Karpas-422 (cell line): ENCODE measurements at places on chromosomes 11 and 22.

- no peak for DNase-seq
Measured at GRCh38 chr22:29148036-29148435, 57.7 kb upstream of the EMID1 start.

DNA sequence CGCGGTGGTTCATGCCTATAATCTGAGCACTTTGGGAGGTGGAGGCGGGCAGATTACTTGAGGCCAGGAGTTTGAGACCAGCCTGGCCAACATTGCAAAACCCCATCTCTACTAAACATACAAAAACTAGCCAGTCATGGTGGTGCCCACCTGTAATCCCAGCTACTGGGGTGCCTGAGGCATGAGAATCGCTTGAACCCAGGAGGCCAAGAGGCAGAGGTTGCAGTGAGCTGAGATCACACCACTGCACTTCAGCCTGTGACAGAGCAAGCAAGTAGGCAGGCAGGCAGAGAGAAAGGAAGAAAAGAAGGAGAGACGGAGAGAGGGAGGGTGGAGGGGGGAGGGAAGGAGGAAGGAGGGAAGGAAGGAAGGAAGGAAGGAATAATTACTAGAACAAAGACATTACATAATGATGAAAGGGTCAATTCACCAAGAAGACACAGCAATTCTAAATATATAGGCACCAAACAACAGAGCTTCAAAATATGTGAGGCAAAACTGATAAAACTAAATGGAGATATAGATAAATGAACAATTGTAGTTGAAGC lies 13.8 kb upstream of the CLDN5 start:
- no peak for DNase-seq

DNA sequence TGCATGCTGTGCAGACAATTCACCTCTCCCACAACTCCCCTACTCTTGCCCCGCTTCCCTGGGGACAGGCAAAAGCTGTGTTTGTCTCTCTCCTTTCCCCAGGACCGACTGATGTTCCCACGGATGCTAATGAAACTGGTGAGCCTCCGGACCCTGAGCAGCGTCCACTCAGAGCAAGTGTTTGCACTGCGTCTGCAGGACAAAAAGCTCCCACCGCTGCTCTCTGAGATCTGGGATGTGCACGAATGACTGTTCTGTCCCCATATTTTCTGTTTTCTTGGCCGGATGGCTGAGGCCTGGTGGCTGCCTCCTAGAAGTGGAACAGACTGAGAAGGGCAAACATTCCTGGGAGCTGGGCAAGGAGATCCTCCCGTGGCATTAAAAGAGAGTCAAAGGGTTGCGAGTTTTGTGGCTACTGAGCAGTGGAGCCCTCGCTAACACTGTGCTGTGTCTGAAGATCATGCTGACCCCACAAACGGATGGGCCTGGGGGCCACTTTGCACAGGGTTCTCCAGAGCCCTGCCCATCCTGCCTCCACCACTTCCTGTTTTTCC lies 1.4 kb upstream of the MADD start:
- no peak for DNase-seq

- DNase-seq: peak; percentile 49
Measured at GRCh38 chr11:85464283-85464682, 162.9 kb downstream of the DLG2 start.

DNA sequence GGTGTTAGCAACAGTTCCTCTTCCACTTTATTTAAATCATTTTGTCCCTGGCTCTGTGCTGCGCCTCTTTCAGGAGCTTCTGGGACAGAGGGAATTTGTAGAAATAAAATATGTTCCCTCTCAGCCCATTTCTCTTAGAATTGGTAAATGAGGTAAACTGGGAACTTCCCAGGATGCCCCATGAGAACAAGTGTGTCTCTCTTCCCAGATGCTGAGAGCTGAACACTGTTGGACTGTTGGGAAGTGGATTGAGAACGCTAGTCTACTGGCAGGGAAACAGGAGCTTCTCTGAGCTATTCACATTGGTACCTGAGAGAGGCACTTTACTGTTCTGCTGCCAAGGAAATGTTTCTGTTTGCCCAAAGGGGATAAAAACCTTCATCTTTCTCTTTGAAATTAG lies 4.0 kb downstream of the CRY2 start:
- no peak for DNase-seq

DNA sequence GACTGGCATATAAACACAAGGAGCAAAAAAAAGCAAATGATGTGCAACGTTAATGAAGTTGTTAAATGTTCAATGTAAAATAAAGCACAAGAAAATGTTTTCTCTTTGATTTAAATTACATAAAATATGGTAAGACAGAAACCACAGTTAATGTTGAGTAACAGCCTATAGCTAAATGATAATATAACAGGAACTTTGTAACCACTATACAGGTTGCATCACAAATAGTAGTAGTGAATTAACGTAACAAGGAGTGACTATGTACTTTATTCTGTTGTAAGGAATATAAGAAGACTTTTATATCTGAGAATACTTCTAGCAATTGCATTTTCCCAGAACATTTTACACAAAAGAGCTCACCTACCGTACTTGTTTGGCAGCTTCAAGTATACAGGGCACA lies 16.9 kb downstream of the SAAL1 start:
- DNase-seq: no peak

- DNase-seq: no peak
Measured at GRCh38 chr11:120746836-120747609, 235.5 kb downstream of the GRIK4 start.

GRCh38 chr11:132770829-132771530 lies 761.3 kb downstream of the OPCML start:
- DNase-seq: no peak

GRCh38 chr11:1146365-1146764 lies 11.4 kb upstream of the MUC5AC start:
- no peak for DNase-seq

GRCh38 chr11:35932681-35933319 lies 11.1 kb upstream of the LDLRAD3 start:
- no peak for DNase-seq

- DNase-seq: no peak
Measured at GRCh38 chr11:66856496-66857233, at the start of gene LRFN4. TSS of gene LRFN4 (plus strand) at chr11:66857064. CDS start at chr11:66857745, 681 bp downstream.
